ENCODE measurements at places on chromosomes 5 and 9.

DNA sequence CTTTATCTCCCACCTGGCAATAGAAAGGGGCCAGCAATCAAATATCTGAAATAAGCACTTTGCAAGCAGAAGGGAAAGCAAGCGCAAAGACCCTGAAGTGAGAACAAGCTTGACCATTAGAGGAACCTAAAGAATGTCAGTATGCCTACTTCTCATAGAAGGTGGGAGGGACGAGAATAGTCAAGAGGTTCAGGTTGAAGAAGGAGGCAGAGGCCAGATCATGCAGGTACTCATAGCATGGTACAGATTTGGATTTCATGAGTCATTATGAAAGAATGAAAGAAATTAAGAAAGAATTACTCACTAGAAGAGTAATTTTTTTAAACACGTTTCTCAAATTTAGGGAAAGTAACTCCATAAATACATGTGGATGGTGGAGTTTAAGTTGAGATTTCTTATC lies 33.7 kb downstream of the MCTP1 start:
- no peak for DNase-seq

DNA sequence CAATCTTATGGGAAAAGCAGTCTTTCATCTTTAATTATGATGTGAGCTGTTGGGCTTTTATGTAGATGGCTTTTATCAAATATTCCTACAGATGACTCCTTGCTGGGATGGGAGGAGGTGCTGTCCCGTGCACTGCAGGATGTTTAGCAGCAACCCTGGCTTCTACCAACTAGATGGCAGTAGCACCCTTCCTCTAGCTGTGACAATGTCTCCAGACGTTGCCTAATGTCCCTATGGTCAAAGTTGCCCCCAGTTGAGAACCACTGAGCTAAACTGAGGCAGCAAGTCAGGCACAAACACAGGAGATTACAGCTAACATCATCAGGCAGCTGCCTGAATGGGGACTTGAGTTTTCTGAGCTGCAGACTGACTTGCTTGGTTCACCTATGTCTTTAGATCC lies 401.9 kb upstream of the PDE4D start:
- no peak for DNase-seq

GRCh38 chr9:112447283-112447761 lies 39.3 kb upstream of the KIAA1958 start:
- no peak for DNase-seq

GRCh38 chr5:150227606-150228273 lies 37.9 kb downstream of the SLC6A7 start:
- no peak for DNase-seq

- no peak for DNase-seq
Measured at GRCh38 chr9:36763778-36764177, 191.1 kb downstream of the MELK start.

DNA sequence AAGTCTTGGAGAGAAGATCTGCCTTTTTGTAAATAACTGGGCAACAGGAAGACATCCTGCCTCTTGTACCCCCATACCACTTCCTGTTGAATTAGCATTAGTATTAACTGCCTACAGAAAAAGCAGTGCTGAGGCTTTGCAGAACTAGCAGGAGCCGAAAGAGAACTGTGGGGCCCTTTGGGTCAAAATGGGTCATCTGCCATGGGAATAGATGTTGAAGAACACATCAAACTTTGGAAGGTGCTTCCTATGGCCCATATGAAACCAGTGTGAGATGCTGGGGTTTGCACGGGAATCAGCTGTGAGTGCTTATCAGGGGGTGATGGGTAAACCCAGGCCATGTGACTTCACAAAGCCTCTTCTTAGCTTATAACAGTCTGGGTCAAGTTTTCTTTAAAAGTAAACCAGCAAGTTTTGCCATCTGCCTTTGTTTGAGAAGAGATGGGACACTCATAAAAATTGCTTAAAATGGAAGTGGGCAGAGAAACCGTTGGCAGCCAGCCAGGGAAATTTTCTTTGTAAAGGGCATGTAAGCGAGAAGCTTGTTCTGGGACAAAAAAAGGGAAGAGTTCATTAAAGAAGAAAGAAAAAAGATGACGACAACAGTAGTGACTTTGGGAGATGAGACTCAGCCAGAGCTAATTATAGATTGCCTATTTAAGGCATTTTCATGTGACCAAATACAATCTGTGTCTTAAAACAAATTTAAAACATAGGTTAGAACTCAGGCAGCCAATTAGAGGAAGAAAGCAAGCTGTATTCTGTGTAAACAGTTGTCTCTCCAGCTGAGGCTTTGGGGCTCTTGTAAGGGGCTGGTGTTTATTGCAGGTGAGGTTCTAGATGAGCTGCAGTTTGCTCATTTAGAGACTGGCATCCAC lies 4.4 kb downstream of the SLC25A25 start:
- no peak for DNase-seq

- DNase-seq: no peak
Measured at GRCh38 chr5:122774519-122774860, 390 bp upstream of the SNX2 start.

- no peak for DNase-seq
Measured at GRCh38 chr9:37281541-37281940, 141.0 kb upstream of the GRHPR start.

DNA sequence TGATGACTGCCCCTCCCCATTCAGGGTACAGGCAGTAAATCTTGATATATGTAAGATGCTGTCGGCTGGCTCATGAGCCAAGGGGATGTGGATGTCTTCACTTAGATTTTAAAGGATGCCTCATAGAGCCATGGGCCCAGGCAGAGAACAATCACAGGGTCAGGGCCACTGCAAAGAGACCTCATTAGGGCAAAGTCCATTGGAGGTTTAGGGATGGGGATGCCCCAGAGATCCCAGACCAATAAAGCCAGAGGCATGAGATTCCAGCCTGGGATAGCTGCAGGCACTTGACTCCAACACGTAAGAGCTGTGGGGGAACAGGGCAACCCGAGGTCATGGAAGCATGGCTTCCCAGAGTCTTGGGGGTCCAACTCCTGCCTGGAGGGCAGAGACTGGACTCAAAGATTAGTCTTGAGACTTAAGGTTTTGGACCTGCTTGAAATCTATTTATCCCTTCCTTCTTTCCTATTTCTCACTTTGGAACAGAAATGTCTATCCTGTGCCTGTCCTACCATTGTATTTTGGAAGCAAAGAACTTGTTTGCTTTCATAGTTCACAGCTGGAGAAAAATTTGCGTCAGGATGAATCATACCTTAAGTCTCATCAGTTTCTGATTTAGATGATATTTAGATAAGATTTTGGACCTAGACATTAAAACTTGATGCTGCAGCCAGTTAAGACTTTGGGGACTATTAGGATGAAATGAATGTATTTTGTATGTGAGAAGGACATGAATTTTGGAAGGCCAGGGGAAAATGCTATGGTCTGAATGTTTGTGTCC lies 101.3 kb upstream of the ADRA1B start:
- no peak for DNase-seq

DNA sequence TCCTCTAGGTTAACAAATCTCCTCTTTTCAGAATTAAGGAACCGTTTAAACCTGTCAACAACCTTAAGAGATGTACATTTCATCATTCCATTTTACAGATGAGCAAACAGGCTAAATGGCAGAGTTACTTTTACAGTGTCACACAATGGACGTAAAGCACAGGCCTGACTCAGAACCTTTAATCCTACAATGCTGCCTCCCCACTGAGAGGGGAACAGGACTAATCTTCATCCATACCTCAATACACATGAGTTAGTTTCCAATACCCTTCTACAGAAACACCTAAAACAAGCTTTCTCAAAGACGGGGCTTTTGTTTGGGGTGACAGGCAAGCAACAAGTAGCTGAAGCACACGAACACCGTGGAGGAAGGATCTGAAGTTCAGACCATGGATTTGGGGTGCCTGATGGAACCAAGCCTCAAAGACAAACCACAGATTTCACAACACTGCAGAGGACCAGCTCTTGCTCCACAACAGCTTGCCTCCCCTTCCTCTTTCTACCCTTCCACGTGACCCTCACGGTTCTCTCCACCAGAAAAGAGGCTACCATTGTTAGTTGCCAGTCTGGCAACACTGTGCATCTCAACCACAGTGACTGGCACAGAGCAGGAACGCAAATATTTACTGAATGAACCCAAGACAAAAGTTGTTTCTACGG lies 1.8 kb downstream of the RNF130 start:
- no peak for DNase-seq

- DNase-seq: no peak
Measured at GRCh38 chr9:27701587-27701986, 128.3 kb upstream of the C9orf72 start.

DNA sequence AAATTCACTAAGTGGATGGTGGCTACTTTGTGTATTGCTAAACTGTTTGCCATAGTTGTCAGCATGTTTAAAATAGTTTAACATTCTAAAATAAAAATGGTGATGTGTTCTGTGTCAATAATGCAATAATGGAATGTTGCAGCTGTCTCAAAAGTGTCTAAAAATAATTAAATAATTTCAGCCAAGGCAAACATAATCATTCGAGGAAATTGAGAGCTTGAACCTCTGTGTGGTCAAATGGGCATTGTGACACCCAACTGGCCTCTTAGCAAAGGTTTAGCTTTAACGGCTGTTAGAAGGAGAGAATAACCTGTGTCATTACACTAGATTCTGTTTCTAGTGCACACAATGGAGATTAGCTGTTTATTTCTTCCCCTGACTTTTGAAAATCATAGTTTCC lies 278.5 kb downstream of the TMEM167A start:
- DNase-seq: no peak

- no peak for DNase-seq
Measured at GRCh38 chr5:173751266-173751600, 134.8 kb upstream of the BOD1 start.

DNA sequence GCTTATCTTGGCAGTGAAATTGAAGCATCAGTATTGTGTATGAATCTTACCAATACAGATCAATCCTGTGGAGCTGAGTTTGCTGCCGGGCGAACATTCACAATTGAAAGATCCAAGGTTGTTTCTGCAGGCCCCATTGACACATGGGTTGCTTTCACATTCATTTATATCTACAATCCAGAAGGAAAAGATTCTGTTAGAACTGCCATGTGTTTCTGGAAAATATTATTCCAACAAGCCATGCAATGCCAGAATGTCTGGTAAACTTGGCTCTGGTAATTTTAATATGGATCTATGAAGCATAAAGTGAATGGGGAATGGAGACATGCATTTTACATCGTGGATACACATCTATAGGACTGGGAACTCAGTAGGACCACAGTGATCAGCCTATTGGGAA lies 180.8 kb downstream of the FBN2 start:
- DNase-seq: no peak

DNA sequence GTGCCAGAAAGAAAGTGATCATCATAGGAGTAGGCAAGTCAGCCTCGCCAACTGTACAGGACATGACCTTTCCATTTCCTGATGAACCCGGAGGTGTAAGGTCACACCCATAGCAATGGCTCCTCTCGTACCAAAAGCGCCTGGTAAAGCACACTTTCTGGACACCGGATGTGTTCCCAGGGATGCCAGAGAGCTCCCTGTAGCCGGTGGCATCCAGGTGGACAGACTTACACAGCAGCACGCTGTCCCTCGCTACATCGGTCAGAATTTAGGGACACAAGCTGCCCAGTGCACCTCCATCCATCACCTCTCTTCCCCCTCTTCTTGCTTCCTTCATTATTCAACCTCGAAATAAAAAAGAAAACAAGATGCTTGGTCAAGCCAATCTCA lies 105.4 kb downstream of the SYK start:
- DNase-seq: no peak

GRCh38 chr5:63050916-63051315 lies 472.3 kb downstream of the LRRC70 start:
- DNase-seq: no peak

DNA sequence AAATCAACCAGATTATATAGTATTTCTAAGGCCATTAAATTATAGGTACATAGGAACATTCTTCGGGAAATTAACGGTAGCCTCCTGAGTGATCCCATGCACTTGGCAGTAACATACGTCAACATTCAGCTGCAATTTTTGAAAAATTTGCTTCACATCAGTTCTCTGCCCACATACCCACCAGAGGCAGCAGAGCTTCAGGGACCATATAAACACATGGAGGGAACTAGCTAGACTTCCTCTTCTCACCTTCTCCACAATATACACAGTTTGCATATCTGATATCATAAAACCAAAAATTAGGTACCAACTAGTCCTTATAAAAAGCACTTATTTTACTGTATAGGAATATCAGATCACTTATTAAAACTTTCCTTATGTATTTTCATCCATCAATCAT lies 4.8 kb downstream of the PSIP1 start:
- DNase-seq: no peak

- no peak for DNase-seq
Measured at GRCh38 chr9:35746583-35746982, 2.4 kb downstream of the GBA2 start.

All from effector memory CD4-positive, alpha-beta T cell (primary cell).